ENCODE measurements at places on chromosomes 11 and 22.

- DNase-seq: no peak
These were observed 27.0 kb upstream of the SC5D start for GRCh38 chr11:121265586-121265985.

DNA sequence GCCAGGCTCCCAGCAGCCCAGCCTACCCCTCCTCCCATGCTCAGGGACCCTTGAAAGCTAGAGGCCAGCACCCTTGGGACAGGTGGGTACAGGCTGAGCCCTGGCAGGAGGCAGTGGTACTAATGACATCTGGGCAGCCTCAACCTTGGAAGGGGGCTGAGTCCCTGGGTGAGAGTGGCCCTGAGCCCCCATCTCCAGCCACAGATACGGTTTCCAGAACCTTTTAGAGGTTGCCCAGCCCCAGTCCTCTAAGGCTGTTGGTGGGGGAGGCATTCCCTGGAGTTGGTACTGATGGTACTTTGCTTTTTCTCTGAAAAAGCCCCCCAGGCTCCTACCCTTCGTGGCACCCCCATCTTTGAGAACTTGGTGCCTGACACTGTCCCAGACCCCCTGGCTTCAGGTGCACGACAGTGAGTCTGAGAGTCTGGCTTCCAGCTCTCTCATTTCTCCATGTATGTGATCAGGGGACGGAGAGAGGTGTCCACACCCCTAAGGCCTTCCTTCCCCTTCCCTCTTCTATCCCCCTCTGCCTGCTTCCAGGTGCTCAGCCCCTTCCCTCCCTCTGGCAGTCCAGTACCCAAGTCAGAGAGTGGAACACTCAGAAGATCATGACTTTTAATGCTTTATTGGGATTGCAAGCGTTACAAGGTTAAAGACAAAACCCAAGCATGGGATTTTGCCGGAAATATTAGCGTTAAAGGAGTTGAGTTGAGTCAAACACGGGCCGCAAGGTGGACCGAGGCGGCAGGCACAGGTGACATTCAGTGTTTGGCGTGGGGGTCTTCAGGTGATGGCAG is 10.5 kb downstream of the IGF2 start:
- DNase-seq: no peak

DNA sequence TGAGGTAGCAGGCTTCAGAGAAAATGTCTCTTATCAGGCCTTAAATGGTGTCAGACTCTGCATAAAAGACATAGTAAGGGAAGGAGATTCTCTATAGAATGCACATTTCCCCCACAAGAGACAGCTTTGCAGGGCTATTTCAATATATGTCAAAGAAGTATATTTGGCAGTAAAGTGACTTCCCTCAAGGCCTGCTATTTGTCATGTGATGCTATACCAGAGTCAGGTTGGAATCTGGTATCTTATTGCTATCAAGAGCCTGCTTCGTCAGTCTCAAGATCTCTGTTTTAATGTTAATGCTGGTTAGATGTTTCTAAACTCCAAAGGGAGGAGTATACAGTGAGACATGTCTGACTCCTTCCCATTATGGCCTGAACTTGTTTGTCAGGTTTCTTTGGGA is 40.4 kb upstream of the MTMR2 start:
- no peak for DNase-seq

- DNase-seq: peak; percentile 81
These were observed 7.3 kb upstream of the NCF4 start for GRCh38 chr22:36853407-36854099.

- no peak for DNase-seq
These were observed 1.9 kb downstream of the NNMT start for GRCh38 chr11:114297806-114298709.

DNA sequence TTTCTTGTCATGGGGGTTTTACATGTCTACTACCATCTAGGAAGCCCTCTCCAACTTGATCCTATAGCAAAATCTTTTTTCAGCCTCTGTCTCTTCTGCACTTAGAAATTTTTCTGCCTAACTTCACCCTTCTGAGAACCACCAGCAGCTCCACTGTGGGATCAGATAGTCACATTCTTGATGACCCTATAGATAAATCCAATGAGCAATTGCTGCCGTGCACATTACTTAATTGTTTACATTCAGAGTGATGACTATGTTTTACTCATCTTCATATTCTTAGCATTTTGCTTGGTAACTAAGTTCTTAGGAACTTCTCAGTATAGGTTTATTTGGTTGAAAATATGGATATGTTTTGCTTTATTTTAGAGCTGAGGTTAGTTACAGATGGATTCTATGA is 12.4 kb upstream of the ETS1 start:
- DNase-seq: no peak

- no peak for DNase-seq
These were observed 29.2 kb upstream of the MUC5AC start for GRCh38 chr11:1128311-1129142.

DNA sequence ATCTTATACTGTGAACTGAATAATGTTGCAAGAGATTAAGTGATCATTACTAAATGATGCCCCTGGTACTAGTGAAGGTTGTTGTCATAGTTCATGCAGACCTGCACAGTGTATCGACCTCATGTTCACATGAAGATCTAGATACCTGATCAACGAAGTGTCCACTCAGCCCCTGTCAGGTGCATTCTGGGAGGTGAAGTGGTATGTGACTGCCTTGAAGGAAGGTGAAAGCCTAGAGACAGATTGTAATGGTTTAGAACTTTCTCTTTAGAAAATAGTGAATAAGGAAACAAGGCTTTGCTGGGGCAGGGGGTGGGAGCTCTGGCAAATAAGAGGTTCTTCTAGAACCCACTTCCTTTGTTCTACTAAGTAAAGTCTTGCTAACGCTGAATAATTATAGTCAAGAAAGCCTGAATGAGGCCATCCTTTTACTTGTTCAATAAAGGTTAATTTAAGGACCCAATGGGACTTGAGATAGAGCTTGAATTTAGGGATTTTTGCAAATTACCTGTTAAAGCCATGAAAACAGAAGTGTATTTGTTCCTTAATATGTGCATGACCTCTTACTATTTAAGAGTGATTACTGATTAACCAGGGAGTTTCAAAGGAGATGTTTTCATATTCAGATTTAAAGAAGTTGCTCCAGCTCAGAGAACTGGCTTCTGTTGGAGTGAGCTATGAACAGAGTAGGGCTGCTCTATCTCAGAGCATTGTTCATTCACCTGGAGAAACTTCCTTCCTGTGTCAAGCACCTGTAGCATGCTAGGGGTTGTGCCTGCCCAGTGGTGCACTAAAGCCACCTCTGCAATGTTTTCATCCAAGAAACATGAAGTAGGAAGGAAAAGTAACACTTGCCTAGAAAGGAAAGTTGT is 45.3 kb downstream of the C22orf31 start:
- DNase-seq: no peak

- DNase-seq: no peak
These were observed 29.4 kb downstream of the TRIM5 start for GRCh38 chr11:5655474-5655873.
